Forelimb muscle (tissue), 1 donor: ENCODE measurements at places on chromosomes 13 and 19. TPM values are rescaled to one million over a fixed set of nuclear protein-coding genes. Genes with fewer than 3 reads are reported as not detected.

DNA sequence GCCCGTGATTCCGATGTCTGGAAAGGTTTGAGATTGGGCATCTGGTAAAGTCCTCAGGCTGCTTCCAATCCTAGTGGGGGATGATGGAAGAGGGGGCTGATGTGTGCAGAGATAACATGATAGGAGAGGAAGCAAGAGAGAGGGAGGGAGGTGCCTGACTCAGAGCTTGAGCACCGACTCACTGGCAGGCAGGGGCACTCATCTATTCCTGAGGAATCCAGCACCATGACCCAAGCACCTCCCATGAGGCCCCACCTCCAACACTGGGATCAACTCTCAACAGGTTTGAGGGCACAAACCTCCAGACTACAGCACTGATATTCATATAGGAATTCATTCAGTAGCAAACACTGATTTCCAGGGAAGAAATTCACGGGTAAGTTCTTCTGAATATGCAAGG is 5.6 kb upstream of the SIGLEC9 start:
- no peak for DNase-seq

DNA sequence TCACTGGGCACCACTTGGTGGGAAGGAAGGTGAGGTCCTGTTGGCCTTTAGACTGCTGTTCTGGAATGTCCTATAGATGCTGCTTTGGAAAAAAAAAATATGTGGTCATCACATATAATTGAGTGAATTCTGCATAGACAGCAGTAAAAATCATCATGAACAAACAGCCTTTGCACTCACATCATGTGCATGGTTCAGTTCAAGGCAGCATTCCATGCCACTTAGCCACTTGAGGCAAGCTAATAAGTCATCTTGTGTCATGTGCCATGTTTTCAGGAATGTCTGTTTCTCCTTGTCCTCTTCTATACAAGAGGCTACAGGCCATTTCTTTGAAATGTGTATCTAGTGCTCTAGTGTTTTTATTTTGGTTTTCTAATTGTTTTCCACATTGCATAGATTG is 43.9 kb upstream of the TSC22D1 start:
- no peak for DNase-seq

DNA sequence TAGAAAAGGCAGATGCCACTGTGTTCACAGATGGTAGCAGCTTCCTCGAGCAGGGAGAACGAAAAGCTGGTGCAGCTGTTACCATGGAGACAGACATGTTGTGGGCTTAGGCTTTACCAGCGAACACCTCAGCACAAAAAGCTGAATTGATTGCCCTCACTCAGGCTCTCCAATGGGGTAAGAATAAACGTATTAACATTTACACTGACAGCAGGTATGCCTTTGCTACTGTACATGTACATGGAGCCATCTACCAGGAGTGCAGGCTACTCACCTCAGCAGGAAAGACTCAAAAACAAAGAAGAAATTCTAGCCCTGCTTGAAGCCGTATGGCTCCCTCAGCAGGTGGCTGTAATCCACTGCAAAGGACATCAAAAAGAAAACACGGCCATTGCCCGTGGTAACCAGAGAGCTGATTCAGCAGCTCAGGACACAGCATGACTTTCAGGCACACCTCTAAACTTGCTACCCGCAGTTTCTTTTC is 197.7 kb downstream of the ZNF737 start:
- DNase-seq, result no peak

The APOC1 gene
- 19.6 TPM for polyA plus RNA-seq

The MRPL57 gene
- polyA plus RNA-seq, result 15.8 TPM
